ENCODE measurements at places on chromosomes 4 and X.
A peak's percentile ranks its signal among the peaks of the same experiment; 100 is the strongest.

GRCh38 chr4:78247536-78248285 lies 190.6 kb downstream of the FRAS1 start:
- no peak for DNase-seq

DNA sequence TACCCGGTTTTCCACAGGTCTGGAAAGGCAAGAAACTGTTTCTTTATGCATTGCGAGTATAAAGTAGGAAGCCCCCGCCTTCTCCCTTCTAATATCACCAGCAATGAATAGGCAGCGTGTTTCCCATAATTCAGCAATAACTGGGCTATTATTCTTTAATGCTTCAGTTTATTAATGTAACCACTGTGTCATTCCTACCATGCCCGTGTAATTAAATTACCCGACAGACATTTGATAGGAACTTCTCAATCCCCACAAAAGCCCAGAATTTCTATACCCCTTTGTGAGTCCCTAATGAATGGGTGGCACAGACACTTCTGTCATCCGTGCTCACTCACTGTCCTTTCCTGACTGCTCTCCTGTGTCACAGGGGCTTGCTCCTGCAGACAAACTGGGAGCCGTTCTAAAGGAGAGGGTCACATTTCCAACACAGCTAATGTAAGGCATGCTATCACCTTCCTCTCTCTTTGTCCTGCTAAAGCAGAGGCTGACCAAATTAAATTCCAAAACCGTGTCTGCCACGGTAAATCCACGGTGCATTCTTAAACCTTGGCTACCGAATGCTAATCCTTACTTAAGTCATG lies 108.5 kb upstream of the MID1 start:
- DNase-seq = no peak

DNA sequence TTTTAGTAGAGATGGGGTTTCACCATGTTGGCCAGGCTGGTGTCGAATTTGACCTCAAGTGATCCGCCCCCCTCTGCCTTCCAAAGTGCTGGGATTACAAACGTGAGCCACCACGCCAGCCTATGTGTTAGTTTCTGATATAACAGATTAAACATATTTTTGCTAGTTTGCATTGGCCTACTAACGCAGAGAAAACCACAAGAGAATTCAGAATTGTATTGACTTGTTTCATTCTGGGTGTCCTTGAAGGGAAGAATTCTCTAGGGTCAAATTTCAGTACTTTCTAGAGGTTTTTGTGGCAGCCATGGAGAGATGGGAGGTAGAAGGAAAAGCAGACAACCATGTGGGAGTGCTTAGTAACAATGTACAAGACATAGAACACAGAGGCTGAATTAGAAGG lies 46.1 kb upstream of the BMPR1B start:
- DNase-seq = no peak

DNA sequence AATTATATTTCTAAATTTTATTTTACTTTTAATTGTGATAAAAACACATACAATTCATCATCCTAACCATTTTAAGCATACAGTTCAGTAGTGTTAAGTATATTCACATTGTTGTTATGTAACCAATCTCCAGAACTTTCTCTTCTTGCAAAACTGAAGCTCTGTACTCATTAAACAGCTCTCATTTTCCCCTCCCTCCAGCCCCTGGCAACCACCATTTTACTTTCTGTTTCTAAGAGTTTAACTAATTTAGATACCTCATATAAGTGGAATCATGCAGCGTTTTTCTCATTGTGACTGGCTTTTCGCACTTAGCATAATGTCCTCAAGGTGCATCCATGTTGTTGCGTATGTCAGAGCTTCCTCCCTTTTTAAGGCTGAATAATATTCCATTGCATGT lies 46.7 kb upstream of the NDP start:
- DNase-seq = no peak

- no peak for DNase-seq
Observed at GRCh38 chr4:52244848-52245247, 193.7 kb downstream of the SPATA18 start.

GRCh38 chr4:21476757-21477156 lies 471.8 kb downstream of the KCNIP4 start:
- DNase-seq = no peak

GRCh38 chr4:84615355-84615754 lies 32.4 kb downstream of the CDS1 start:
- no peak for DNase-seq

DNA sequence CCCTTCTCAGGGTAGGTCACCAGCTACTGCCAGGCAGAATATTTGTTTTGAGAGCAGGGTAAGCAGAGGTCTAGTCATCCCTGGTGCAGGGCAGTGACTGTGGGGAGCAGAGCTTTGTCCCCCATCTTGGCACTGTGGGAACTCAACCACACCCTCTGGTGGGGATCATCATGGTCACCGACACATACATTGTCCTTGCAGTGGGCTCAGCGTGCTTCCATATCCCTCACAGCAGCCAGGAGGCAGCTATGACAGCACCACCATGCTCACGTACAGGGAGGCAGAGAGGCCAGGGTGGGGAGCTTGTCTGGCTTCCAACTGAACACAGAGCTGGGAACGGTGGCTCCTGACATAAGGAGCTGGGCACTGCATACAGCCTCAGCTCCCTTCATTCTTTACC lies 102.3 kb downstream of the ENPP6 start:
- DNase-seq = no peak

GRCh38 chrX:39481621-39482020 lies 616.1 kb downstream of the BCOR start:
- no peak for DNase-seq

DNA sequence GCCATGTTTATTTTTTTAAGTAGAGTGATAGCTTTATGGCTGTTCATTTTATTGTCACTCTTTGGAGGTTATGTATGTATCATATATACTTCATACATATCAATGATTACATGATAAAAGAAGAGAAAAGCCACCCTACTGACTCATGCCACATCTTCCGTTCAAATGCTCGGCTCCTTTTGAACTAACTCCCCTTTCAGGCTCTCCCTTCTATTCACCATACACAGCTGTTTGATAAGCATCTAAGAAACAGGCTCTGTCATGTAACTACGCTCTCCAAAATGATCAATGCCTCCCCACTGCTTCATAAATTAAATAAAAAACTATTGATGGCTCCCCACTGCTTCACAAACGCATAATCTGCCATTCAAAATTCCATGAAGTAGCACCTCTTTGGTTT lies 89.4 kb downstream of the SEL1L3 start:
- no peak for DNase-seq

DNA sequence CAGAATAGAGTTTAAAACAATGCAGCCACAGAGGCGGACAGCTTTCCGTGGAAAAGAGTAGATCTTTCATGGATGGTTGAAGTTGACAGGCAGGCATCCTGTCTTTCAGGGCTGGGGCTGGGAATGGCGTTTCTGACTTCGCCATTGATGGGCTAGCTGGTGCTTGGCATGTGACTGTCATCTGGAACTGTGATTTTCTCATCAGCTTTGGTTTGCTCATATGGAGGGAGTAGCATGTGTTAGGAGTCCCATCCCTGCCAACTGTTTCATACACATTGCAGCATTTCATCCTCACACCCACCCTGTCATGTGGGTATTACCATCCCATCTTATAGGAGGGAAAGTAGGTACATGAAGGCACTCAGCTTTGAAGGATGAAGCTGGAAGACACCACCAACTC lies 49.2 kb upstream of the STX18 start:
- DNase-seq = no peak

DNA sequence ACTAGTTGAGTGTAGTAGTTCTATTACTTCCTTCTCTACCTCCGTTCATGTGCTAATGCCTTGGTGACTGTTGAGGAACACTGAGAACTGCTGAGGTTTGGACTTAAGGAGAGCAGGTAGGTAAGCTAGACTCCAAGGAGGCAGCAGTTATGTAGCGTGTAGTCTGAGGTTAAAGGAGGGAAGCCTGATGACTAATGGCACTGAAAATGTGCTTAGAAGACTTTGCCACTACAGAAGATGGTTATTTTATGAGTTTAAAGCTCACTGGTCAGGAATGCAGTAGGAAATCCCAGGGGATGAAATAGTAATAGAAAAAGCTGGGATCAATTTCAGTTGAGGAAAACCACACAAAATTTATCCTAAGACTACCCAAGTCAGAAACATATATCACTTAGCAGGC lies 1077.3 kb downstream of the RAPGEF2 start:
- no peak for DNase-seq

GRCh38 chrX:68685685-68686084 lies 38.2 kb downstream of the STARD8 start:
- DNase-seq = peak; percentile 39

- no peak for DNase-seq
Observed at GRCh38 chr4:73414936-73415271, 10.8 kb downstream of the ALB start.

DNA sequence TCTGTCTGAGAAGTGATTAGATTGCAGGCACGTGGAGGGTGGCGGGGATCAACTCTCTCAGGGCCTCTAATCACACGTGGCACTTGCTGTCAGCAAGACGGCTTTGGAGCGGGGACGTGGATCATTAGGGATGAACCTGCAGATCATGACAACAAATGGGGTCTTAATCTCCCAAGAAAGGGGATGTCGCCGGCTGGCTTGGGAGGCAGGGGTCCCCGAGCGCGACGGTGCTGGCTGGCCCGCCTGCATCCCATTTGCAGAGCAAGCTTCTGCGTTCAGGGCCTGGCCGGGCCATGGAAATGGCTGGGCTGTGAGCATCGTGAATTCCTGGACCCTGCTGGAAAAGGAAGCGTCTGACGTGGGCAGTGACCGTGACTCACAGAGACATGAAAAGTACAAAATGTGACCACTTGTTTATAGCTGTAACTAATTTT lies 85.1 kb upstream of the SHOX start:
- DNase-seq = no peak

GRCh38 chr4:125735102-125735501 lies 420.3 kb downstream of the FAT4 start:
- no peak for DNase-seq

DNA sequence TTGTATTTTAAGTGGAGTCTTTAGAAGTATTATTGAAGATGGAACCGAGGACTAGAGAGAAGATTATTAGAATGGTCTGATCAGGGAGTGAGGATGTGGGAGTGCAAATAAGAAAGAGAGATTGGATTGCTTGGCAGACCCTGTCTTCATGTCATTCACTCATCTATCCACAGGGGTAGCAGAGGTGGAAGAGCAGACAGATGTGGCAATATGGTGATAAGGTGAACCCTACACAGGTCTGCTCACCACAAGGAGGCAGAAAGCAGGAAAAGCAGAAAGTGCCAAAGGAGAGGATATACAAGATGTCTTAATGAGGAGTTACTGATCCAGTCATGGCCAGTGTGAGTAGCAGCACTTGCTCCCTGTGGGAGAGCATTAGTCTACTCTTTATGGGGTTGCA lies 129.4 kb downstream of the MAGEE2 start:
- DNase-seq = no peak

DNA sequence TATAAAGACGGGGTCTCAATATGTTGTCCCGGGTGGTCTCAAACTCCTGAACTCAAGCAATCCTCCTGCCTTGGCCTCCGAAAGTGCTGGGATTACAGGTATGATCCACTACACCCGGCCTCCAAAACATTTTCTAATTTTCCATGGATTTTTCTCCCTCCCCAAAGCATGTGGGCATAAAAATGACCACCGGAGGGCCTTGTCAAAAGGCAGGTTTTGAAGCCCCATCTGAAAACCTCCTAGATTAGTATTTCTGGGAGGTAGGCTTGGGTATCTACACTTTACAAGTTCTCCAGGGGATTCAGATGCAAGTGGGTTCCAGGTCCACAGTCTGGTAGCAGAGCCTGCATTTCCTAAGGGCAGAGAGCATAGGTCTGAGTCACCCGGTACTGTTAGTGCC lies 1.4 kb upstream of the GPR173 start:
- no peak for DNase-seq

DNA sequence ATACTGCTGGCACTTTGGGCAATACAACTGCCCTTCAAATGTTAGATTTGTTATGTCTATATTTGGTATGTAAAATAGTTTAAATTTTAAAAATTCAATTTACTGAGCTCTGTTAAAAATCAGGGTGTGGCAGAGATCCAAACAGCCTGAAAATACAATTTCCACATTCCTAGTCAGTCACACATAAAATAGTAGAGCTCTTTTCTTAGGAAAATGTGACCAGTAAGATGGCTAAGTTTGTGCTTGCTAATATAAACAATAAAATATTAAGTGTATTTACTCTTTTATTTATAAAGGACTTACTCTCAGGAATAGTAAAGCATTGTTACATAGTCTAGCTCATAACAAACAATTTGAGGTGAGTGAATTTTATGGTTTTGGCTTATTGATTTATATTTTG lies 200.2 kb downstream of the DKK2 start:
- no peak for DNase-seq

GRCh38 chr4:1151541-1151940 lies 20.8 kb downstream of the SPON2 start:
- no peak for DNase-seq

DNA sequence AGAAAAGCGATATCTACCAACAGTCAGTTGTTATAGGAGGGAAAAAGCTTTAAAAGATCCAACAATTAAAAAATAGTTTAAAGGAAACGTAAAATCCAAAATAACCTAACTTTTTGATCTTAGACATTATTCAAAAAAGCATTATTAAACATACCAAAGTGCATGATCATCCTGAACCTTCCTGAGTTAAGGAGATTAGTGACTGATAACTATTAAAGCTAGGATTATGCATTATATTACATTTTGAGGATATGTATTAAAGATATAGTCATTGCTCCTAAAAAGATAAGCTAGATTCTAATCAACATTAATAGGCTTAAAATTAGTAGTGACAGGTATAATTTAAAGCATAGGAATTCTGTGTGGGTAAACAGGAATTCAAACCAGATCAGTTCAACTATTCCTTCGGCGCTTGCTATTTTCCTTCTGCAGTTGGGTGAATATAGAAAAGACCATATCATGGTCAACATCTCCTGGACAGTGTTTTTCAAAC lies 139.6 kb downstream of the ADAMTS3 start:
- DNase-seq = no peak

- no peak for DNase-seq
Observed at GRCh38 chrX:133005042-133005441, 46.6 kb upstream of the HS6ST2 start.

GRCh38 chr4:99960648-99961047 lies 10.6 kb upstream of the H2AZ1 start:
- no peak for DNase-seq

- DNase-seq = no peak
Observed at GRCh38 chrX:133265331-133265730, 47.2 kb upstream of the TFDP3 start.

GRCh38 chr4:188550296-188550695 lies 411.1 kb downstream of the TRIML1 start:
- no peak for DNase-seq

GRCh38 chrX:2264179-2265030 lies 236.4 kb downstream of the DHRSX start:
- no peak for DNase-seq

DNA sequence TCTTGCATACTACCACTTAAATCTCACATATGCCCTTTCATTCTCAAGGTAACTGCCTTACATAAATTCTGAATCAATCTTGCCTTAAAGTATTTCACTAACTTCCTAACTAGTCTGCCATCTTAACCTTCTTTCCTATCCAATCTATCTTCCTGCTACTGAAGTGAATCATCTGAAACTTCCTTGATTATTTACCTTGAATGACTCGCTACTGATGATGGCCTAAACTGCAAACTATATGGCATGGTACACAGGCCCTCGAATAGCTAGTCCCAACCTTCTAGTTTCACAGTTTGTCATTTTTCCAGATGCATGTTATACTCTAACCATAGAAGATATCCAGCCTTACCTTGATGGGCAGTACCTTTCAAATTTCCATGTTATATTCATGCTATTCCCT lies 19.9 kb downstream of the PHKA1 start:
- DNase-seq = no peak

GRCh38 chr4:128393101-128393704 lies 105.6 kb upstream of the PGRMC2 start:
- no peak for DNase-seq

- DNase-seq = no peak
Observed at GRCh38 chr4:100588076-100588475, 70.3 kb upstream of the EMCN start.
